Activated CD4-positive, alpha-beta T cell treated with anti-CD3 and anti-CD28 coated beads, Interleukin-10, Interleukin-2, amounts not matched to agents 100 ng/mL and 50 ng/mL, durations not matched to agents 16 hours and 8 hours (primary cell): ENCODE measurements at places on chromosomes 1 and 21.

DNA sequence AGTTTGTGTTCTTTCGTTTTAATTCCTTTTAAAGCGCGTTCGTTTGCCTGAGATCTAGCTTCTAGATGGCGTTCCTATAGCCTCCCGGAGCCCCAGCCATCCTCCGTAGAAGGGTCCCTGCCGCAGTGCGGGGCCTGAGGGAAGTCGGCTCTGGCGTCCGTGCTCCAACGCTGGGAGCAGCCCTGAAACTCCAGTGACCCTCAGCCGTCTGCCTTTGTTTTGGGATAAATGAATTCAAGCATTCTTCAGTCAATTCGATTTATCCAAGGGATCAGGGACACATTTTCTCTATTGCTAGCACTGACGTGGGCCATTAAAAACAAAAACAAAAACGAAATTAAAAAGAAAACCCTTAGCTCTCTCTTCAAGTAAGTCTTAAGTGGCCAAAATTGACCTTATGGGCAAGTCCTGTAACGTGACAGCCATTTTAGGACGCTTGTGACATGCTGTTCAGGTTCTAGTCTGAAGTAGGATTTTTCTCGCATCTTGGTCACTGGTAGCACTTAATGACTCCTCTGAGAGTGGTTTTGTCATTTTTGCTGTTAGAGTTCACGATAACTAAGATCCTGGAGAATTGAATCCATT lies 742 bp upstream of the HSPA13 start:
- peak; percentile 25 for DNase-seq

DNA sequence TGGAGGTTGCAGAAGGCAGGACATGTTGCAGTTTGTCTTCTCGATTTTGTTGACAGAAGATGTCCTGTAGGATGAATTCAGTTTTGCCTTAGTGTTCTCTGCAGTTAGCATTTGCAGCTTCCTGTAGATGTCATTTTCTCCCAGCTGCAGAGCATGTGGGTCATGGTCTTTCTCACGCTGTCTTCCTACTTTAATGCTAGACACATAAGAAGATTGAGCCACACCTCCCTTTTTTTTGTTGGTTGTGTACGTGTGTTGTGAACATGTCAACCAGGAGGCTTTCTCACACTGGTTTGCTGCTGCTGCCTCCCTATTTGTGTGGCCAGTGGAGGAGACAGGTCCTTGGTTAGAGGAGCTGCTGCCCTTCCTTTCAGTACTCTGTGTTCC lies 110.7 kb downstream of the VPS13D start:
- no peak for DNase-seq

- peak; percentile 87 for DNase-seq
Measured at GRCh38 chr1:230105754-230106625, 39.0 kb downstream of the GALNT2 start.

GRCh38 chr1:235045921-235046601 lies 82.6 kb downstream of the TOMM20 start:
- DNase-seq, result no peak

DNA sequence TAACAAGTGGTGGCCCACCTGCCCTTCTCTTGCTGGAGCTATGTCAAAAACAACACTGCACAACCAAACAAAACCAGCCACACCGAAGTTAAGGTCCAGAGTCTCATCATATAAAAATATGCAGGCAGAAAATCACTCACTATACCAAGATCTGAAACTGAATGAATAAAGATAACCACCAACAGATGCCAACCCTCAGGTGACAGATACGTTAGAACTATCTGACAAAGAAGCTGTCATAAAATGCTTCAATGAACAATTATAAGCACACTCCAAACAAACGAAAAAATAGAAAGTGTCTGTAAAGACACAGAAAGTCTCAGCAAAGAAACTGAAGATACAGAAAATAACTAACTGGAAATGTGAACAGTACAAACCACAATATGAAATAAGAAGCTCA lies 14.0 kb downstream of the ZNF496 start:
- DNase-seq, result no peak

GRCh38 chr1:92554216-92554615 lies 67.5 kb upstream of the GFI1 start:
- no peak for DNase-seq

DNA sequence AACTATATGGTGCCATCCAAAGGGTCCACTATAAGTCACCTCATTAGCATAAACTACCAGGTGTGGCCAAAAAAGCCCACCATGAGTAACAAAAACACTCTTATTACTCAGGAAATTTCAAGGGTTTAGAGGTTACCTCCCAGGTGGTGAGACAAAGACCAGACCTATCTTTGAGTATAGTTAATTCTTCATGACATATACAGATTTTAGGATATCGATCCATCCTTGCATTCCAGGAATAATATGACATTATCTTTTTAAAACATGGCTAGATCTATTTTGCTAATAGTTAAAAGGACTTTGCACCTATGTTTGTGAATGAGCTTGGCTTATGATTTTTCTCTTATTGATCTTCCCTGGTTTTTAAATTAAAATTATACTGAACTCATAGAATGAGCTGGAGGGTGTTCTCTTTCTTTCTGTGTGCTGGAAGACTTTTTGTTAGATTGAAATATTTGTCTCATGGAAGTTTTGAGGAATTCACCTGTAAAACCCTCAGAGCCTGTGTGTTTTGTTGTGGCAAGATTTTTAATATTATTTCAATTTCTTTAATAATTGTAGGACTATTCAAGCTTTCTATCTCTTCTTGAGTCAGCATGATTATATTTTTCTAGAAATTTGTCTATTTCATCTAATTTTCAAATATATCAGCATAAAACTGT lies 138.7 kb upstream of the SLC45A1 start:
- no peak for DNase-seq

DNA sequence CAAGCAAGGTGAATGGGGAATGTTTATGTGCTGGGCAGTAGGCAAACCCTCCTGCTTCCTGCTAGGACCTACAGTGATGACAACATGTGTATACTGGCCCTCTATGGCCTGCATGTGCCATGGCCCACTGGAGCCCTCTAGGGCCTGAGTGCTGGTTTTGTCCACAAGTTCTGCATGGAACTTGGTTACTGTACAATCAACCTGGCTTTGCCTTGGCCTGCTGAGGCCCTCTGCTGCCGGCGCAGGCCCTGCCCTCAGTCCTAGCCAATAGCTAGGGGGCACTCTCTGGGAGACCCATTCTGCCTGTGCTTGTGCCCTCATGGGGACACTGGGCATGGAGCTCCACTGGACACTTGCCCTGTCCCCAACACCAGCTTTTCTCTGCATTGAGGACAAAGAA lies 138.6 kb upstream of the NGF start:
- no peak for DNase-seq

DNA sequence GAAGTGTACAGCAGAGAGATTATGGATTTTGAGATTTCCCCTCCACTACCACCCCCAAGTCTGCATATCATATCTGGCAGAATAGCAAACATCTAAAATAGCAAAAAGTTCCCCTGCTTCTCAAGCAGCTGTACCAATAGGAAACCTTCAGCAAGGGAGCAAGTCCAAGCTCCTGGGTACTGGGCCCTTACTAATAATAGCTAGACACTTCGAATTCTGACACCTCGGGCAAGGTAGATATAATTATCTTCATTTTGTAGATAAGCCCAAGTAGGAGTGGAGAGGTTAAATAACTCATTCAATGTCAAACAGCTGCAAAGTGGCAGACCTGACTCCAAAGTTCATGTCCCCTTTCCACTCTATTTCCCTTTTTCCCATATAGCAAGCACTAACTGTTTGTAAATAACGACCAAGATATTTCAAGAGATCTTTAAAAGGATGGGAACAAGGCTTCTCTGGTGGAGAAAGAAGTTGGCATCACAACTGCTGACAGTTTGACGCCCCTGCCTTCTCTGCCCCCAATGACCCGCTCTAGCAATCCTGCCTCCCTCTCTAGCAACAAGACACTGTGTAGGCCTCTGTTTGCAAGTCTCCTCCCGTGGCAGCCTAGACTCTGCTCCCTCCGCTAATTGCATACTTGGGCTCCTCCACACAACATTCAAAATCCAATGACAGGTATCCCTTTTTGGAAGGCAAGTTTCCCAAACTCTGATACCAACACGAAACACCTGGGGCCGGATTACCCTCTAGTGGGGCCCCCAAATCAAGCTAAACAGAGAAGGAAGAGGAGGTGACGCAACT lies 18.7 kb upstream of the ADAR start:
- no peak for DNase-seq

DNA sequence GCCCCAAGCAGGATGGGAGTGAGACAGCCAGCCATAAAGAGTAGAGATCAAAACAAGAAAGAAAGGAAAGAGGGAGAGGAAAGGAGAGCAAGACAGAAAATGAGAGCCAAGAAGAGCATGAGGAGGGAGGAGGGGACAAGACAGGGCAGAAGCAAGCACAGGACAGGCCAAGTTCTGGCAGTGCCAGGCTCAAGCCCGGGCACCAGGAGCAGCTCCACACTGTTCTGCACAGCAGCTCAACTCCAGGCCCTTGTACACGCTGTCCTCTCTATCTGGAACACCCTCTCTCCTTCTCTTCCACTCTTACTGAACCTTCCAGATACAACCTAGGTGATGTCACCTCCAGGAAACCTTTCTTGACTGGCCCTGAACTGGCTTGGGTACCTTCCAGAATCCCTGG lies 11.7 kb downstream of the IFFO2 start:
- no peak for DNase-seq

DNA sequence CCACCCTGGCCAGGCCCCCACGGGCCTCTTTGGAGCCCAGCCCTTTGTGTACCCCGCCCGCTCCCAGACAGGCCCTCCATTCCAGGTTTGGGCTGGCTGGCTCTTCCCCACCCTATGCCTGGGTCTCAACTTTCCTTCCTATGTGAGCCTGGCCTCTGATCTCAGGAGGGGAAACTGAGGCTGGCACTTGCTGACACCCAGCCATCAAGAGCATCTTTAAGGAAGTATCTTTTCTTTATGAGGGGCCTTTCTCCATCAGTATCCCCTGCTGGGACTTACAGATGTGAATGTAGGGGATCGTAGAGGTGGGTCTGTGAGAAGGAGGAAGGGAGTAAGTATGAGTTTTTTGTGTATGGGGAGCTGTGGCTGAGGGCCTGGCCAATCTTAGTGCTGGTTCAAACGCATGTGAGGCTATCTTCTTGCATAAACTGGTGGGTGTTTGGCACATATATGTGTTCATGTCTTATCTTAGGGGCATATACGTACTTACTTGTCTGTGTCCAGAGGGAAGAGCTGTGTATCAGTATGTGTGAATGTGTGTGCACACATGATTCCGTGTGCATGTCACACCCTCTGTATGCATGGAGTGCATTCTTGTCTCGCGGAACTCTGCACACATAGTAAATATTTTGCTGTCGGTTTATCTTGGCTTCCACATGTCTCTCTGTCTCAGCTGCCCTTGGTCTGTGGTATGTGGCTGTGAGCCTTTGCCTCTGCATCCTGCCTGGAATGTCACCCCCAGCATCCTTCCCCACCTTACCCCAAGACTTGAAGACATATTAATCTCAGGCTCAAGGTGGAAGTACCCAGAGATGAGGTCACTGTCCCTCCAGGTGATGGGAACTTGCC lies 5.4 kb downstream of the NECTIN4 start:
- DNase-seq, result no peak

- no peak for DNase-seq
Measured at GRCh38 chr1:228045871-228046270, 36.6 kb upstream of the ARF1 start.

GRCh38 chr1:214856843-214857242 lies 225.7 kb upstream of the KCNK2 start:
- no peak for DNase-seq

GRCh38 chr1:247561711-247562110 lies 12.8 kb downstream of the GCSAML start:
- no peak for DNase-seq

DNA sequence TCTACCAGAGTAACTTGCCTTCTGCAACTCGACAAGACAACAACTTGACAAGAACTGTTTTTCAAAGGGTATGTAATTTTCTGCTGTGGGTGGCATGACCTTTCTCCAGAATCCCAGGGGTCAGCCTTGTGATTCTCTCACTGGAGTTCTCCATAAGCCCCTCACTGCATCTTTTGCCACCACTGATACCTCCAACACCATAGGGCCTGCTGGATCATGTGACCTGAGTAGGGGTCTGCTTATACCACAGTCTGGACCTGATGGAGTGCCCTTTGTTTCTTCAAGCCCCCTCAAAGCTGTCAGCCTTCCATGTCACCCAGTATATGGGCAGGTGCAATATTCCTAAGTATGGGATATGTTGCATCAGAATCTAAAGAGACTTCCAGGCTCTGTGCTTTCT lies 31.6 kb upstream of the DIPK1A start:
- DNase-seq, result no peak

- DNase-seq, result no peak
Measured at GRCh38 chr1:185719021-185719420, 15.2 kb upstream of the HMCN1 start.

DNA sequence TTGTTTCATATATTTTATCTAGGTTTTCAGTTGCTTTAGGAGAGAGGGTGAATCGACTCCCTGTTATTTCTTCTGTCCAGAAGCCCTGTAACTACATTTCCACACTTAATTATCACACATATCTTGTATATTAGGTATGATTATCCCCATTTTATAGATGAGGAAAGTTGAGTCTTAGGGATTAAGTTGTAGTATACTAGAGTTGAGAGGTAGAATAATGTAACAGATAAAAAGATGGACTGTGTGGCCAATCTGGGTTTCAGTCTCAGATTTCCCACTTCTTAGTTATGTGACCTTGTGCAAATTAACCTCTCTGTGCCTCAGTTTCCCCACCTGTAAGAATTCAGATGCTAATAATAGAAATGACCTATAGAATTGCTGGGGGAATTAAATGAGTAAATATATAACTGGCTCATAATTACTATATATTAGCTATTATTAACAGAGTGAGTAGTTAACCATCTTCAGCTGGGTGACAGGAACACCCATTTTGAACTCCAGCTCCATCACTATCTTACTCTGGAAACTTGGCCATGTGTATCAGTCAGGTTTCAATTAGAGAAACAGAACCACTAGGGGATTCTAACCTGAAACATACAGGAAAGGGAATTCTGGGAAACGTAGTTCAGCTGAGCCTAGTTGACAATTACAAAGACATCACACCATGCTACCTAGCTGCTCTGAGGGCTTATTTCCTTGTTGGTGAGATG lies 20.4 kb upstream of the FOXO6 start:
- no peak for DNase-seq
